ENCODE measurements at places on chromosomes 3 and 15.

DNA sequence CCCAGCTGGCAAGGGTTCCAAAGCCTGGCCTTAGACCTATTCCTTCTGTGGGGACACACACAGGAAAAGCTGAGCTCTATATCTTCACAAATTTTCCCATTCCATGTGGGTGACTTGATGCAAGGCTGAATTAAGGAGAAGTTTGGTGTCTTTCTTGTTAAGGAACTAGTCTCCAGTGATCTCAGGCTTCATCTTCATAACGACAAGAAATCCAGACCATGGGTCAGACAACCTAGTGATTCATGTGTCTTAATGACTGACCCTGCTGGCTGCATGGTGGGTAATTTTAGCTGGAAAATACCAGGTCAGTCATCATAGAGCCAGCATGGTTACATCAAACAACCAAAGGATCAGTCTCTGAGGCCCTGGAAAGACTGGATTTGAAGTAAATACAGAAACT lies 112.7 kb upstream of the SLC4A7 start:
- no peak for DNase-seq

- DNase-seq, result no peak
Measured at GRCh38 chr3:96996009-96996408, 181.6 kb downstream of the EPHA6 start.

- DNase-seq, result peak; percentile 58
Measured at GRCh38 chr15:90106522-90107117, 4.4 kb upstream of the IDH2 start.

GRCh38 chr3:16515885-16516420 lies 2.5 kb upstream of the RFTN1 start:
- no peak for DNase-seq

GRCh38 chr15:48101376-48101961 lies 19.3 kb upstream of the SLC24A5 start:
- DNase-seq, result no peak

GRCh38 chr15:42010434-42010833 lies 10.4 kb downstream of the PLA2G4E start:
- DNase-seq, result no peak

DNA sequence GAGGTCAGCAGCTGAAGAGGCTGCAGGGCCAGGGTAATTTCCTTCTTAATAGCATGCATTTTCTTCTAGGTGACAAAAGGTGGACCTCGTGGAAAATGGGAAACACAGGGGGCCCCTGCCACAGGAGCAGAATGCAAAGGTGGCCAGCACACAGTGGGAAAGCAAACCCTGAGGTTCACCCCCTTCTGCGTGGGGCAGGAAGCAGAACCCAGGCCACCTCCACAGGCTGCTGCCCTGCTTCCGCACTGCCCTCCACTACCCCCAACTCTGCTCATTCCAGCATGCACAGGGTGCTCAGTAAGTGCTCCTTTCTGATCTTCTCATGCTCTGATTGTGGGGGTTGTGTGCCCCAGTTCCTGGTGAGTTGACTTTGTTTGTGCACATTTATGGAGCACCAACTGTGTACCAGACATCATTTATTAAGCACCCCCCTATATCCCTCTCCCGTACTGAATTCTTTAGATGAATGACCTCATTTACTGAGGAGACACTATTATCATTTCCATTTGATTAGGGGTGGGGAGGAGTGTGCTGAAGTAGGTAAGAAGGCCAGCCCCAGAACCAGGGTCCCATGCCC lies 12.7 kb upstream of the FGD5 start:
- no peak for DNase-seq

DNA sequence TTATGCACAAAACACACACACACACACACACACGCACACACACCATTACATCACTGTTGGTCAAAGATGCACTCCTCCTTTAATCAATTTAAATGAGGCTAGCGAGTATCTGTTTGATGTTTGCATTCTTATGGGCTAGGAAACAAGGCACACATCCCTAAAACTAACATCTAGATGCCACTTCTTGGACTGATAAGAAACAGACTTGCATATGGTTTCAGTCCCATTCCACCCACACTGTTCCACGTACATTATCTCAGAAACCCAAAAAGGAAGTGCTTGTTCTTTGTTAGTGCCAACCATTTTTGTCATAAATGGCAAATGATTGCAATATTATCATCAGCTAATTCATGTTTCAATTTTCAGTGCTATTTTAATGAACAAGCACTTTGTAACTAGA lies 69.5 kb downstream of the CCR1 start:
- no peak for DNase-seq

DNA sequence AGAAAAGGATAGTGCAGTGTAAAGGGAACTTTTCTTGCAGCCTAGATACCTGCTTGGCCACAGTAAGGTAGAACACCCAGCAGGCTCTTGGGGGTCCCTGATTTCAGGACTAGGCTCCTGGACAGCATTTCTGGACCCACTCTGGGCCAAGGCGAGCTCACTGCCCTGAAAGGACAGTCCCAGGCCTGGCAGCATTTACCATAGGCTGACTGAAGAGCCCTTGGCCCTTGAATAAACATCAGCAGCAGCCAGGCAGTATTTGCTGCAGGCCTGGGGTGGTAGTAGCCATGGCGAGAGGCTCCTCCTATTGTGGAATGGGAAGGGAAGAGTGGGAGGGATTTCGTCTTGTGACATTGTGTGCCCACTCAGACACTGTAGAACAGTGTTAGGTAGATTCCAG lies 529.2 kb downstream of the TUSC7 start:
- no peak for DNase-seq

DNA sequence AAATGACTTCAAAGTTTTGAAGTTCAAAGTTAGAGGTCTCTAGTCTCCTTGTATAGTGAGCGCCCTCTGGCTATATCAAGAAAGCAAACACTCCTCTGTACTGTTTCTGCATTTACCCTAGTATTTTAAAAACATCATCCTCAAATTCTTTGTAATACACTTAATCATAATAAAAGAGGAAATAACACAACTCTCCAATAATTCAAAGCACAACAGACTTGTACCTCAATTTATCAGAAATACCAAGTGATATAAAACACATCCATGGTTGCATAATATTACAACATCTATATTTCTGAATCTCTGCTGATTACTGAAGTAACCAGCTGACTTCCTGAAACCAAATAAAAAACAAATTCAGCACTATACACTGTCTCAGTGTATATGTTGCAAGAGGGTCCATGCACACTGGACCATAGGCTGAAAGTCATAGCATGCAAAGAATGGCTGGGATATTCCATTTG lies 12.5 kb downstream of the PLOD2 start:
- DNase-seq, result no peak

DNA sequence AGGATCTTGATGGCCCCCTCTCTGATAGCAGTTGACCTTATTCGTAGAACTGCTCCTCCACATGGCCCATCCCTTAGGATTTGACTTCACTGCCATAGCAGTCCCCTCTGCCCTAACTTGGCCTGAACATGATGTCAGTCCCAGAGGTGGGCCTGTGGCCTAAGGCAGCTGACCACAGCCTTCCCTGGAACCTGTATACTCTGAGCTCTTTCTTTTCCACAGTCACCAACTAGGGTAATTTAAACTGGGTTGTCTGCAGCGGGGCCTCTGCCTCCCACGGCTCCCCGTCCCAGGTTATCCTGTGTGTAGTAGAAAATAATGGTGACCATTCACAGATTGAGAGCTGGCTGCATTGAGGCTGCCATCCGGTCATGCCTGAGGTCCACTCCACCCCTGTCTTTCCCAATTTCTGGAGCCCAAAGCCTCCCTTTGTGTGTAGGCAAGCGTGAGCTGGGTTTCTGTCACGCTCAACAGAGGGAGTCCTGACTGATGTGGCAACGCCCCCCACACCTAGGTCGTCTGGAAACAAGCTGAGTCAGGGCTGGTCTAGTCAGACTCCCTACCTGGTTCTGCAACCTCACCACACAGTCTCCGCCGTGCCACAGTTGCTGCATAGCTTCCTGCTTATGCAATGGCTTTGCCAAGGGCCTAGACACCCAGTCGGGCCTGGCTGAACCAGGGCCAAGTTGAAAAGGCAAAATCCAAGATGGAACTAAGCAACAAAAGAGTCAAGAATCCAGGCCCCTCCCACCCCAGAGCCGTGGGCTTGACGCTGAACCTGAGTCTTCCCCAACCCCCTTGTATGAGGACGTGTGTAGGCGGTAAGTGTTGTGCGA lies 284.5 kb downstream of the XXYLT1 start:
- no peak for DNase-seq

- DNase-seq, result no peak
Measured at GRCh38 chr3:142890592-142890991, 1.7 kb upstream of the PCOLCE2 start.

DNA sequence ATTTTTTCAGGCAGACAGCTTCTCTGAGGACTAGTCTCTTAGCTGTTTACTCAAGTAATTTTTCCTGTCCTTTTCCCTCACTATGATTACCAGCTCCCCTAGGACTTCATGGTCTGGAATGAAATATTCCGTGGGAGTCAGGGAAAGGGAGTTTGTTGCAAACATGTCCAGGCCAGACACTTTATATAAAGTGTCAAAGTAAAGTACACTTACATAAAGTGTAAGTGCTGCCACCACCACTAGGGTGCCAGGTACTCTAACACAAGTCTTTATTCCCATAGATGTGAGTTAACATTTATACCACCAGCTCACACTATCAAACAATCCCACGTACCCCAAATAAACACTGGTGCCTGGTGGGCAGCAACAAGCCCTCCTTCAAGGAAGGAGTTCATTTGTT lies 179.8 kb downstream of the SNRPN start:
- DNase-seq, result no peak

DNA sequence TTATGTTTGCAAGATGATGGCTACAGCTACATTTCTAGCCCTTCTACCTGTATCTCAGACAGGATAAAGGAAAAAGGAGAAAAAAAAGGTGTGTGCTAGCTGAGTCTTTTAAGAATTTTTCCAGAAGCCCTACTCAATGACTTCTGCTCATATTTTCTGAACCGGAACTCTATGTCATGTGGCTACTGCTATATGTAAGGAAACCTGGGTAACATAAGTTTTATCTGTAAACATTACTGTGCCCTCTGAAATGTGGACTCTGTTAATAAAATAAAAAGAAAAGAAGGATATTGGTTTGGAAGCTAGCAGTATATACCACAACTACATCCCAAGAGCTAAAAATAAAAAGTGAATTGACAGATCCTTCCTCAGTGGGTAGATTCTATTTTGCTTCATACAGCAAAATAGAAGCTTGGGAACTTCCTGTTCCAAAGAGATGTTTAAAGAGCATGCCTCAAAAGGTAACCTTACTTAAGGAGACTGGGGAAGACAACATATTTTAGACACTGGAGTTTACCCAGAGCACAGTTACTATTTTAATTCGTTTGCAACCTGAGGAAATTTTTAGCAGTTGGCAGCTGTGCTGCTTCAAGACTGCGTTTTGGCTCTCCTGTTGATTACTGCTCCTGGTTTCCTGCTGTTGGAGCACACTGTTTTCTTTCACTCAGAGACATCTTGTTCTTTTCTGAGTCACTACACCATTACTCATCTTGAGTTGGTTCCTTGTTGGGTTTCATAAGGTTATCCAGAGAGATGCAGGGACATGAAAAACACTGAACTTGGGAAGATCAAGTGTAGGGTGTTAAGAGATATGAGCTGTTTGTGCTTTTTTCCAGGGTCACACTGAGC lies 280.7 kb downstream of the NFKBIZ start:
- no peak for DNase-seq

DNA sequence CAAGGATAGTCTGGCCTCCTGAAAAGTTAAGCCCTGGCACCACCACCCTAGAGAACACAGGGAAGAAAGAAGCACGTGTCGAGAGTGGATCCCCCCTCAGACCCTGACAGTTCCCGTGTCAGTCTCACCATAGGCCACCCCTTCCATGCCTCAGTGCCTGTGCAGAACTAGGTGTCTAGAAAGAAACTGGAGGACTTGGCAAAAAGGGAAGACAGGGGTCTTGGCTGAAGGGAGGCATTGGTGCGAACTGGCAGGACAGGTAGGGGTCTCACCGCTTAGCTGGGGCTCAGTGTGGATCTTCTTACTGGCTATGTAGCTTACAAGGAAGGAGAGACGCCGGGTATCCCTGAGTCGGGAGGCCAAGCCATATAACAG lies 518 bp downstream of the QARS1 start:
- no peak for DNase-seq

DNA sequence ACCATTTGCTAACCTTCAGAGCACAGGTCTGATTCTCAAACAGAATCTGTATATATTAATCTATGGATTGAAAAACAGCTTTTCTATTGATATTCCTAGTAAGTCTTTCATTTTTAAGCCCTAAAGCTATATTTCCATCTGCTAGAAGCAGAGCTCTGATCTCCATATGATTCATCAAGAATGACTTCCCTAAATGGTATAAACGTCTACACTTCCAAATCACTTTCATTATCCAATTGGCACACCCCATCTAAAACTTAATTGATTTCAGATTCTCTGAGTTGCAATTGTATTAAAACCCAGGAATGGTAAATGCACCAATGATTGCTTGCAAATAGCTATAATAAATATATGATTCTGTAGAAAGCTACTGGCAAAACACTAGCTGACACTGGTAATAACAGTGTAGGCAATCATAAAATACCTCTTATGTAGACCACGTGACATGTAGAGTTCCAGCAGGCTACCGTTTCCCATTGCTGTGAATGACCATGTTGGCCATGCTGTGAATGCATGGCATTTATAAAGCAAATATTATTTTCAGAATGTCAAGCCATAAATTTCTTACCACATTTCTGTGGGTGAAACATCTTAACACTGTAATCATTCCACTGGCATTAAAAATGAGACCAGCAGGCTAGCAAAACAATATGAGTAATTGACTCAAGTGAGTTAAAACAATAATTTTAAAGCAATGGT lies 226.0 kb downstream of the ZMAT3 start:
- DNase-seq, result no peak

GRCh38 chr3:124402791-124403190 lies 327.5 kb upstream of the UMPS start:
- DNase-seq, result no peak

- no peak for DNase-seq
Measured at GRCh38 chr15:92451225-92451825, 57.6 kb downstream of the ST8SIA2 start.

DNA sequence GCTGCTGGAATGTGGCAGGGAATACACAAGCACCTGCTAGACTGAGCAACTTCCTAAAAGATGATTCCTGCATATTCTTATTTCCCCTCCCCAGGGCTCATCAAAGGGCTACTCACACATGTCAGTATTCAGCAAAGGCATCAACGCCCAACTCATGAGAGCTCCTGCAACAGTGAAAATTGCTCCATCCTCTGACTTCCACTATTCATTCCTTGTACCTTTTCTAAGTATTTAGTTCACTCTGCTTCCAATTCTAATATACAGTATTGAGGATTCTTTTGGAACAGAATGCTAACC lies 84.1 kb downstream of the SCN11A start:
- no peak for DNase-seq

DNA sequence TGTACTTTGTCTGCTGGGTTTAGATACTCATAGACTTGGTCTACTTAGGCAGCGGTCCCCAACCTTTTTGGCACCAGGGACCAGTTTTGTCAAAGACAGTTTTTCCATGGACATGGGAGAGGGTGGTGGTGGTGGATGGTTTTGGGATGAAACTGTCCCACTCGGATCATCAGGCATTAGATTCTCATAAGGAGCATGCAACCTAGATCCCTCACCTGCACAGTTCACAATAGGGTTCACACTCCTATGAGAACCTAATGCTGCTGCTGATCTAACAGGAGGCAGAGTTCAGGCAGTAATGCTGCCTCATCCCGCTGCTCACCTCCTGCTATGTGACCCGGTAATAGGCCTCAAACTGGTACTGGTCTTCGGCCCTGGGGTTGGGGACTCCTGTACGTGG lies 45.3 kb downstream of the CMSS1 start:
- DNase-seq, result no peak

- no peak for DNase-seq
Measured at GRCh38 chr3:139394116-139394515, 4.7 kb upstream of the COPB2 start.

- no peak for DNase-seq
Measured at GRCh38 chr3:100650651-100651619, 41.5 kb downstream of the ADGRG7 start.
